Upper lobe of right lung (tissue), 1 donor: ENCODE measurements at places on chromosomes 2 and 18.

GRCh38 chr2:71830497-71831192, 317.0 kb downstream of the CYP26B1 start:
- DNase-seq, result no peak

DNA sequence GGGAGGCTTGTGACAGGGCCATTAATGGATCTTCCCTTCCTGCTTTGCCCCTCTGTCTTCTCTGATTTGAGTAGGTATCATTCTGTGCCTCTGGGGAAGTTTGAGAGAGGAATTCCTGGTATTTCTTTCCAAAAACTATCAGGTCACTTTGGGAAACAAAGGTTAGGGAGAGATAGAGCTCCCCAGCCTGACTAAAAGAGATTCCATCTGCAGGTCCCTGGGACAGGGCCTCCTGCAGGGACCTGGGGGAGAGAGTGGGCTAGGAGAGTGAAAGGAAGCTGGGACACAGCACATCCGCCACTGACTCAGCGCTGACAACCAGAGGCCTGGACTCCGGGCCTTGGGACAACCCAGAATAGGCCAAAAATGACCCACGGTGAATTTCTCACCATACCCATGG, 6.4 kb downstream of the GALNT14 start:
- DNase-seq, result no peak

GRCh38 chr2:46264447-46264846, 32.8 kb upstream of the EPAS1 start:
- DNase-seq, result no peak

GRCh38 chr2:37865640-37866039, 59.4 kb upstream of the RMDN2 start:
- DNase-seq, result no peak

DNA sequence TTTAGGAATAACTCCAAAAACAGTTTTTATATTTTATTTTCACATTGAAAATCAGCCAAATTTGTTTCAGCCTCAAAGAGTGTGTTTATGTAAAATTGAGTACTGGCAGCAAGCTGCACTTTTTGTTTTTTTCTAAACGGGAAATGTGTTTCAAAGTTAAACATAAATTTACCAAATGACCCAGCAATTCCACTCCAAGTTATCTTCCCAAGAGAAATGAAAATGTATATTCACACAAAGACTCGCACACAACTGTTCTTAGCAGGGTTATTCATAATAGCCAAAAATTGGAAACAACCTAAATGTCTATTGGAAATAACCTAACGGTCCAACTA, 9.3 kb downstream of the ALPK2 start:
- DNase-seq, result no peak

GRCh38 chr2:33336036-33336625, 140.3 kb upstream of the RASGRP3 start:
- no peak for DNase-seq

- no peak for DNase-seq
Measured at GRCh38 chr2:217283460-217283859, 423.6 kb upstream of the TNP1 start.

GRCh38 chr18:21277578-21277977, 35.5 kb downstream of the GREB1L start:
- DNase-seq, result no peak

GRCh38 chr18:57910817-57911216, 107.7 kb upstream of the ATP8B1 start:
- DNase-seq, result no peak

- no peak for DNase-seq
Measured at GRCh38 chr2:238081150-238081549, 19.0 kb upstream of the ESPNL start.

GRCh38 chr2:240936106-240936505, 30.0 kb downstream of the CROCC2 start:
- DNase-seq, result peak; percentile 35

GRCh38 chr2:231514951-231515297, 15.3 kb downstream of the NMUR1 start:
- DNase-seq, result no peak

DNA sequence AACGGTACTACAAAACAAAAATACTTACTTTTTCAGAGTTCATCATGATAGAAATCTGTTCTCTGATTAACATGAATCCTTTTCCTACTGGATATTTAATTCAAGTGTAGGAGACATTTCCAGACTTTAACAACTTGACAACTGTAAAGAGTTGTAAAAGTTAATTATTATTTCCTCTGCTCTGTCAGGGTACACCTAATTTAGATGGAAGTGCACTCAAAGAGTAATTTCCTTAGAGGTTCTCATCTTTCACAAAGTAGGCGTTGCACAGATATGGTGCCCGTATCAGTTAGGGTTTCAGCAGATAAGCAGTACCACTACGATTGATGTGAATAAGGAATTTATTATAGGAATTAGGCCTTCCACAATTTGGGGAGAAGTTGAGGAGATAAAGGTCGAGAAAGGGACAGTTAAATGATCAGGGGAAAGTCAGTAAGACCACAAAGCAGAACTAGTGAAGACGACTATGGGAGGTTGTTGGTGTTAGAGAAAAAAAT, 16.2 kb upstream of the PDE11A start:
- no peak for DNase-seq

GRCh38 chr18:8856769-8857393, 151.5 kb downstream of the MTCL1 start:
- no peak for DNase-seq

DNA sequence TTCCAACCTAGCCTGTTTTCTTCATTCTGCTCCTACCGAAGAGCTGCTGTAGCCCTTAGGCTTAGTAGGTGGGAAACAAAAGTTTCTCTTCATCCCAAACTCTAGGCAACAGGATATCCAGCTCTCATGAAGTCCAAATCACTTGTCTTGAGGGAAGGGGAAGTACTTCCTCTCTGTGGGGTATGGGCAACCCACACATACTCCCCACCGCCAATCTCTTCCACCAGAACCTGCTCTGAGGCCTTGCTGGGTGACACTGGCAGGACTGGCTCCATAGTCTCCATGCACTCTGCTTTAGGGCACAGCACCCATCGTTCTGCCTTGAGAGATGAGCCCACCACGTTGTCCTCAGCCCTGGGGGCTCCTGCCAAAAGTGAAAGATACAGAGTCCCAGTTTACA, 173.0 kb downstream of the NCK2 start:
- DNase-seq, result no peak

- no peak for DNase-seq
Measured at GRCh38 chr2:241968417-241968816, 98.9 kb downstream of the RTP5 start.

DNA sequence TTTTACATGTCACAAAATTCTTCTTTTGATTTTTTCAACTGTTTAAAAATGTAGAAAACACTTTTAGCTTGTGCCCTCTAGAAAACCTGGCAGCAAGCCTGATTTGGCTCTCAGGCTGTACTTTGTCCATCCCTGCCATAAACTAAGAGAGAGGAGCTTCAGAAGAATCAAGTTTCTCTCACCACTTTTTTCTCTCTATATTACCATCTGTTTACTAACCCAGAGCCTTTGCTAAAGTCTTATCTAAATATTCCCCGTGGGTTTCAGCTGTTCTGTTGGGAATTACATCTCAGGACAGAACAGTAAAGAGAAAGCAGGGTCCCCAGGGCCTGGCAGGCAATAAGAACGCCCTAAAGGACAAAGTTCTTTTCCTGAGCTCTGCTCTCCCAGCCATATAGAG, 409.1 kb upstream of the CRIM1 start:
- DNase-seq, result no peak

DNA sequence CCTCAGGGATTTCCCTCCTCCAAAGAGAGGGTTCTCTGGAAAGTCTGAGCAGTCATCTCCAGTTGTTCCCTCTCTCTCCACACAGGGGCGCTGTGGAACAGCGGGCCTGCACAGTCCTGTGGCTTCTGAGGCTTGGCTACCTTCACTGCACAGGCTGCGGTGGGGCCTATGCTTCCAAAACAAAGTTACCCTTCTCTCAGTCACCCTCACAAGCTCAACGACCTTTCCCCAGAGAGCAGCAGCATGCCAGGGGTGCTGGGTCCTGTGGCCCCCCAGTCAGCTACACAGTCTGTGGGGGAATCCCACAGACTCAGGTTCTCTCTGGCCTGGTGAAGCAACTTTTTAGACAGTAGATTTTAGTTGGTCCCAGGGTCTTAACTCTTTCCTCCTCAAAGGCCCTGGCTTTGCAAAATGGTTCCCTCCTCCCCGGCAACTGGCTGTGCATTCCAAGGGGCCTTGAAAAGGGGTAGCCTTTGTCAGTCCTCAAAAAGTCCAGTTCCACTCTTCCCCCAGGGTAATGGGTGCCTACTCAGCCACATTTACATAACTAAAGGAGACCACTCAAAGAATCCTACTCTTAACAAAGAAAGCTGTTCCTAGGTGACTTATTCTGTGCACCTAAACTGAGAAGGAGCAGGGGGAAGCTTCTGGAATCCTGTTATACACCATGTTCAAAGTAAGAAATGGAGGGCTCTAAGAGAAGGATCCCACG, 14.9 kb downstream of the B3GNT7 start:
- DNase-seq, result no peak

- DNase-seq, result no peak
Measured at GRCh38 chr2:128726236-128726635, 407.6 kb upstream of the HS6ST1 start.

DNA sequence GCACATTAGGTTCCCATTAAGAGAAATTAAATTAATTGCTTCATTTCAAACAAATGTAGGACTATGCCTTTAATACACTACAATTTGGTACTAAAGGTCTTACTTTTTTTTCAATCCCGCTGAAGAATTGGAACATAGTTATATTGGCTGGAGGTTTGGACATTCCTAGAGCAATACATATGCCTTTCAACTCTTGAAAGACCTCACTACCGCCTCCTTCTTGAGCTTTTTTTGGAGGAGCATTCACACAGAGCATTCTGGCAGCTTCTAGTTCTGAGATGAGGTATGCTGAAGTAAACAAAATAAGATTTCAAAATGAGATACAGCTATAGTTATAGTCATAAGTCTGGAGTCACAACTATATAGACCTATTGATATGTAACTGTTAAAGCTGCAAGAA, 10.9 kb downstream of the FAM98A start:
- no peak for DNase-seq

DNA sequence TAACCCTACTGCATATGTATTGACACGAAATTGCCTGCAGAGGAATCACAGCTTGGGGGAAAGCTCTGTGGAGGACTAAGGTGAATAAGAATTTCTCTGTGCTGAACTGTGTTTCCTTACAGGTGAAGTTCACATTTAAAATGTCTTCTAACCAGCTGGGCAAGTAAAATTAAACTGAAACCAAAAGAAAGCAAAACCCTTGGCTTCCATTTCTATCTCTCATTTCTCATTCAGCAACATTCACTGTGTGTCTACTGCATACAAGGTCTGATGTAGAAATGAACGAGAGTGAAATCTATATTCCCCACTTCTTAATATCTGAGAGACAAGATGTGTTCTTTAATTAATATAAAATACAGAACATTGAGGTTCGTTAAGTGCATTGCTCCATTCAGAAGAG, 397.3 kb downstream of the SOX11 start:
- DNase-seq, result no peak

- no peak for DNase-seq
Measured at GRCh38 chr2:235934059-235934773, 234.0 kb downstream of the GBX2 start.

- DNase-seq, result no peak
Measured at GRCh38 chr2:175009917-175010621, 4.9 kb upstream of the CHN1 start.

- DNase-seq, result peak; percentile 58
Measured at GRCh38 chr2:176085861-176086771, 2.4 kb upstream of the EVX2 start.
